ENCODE measurements at places on chromosomes 5 and 9.

DNA sequence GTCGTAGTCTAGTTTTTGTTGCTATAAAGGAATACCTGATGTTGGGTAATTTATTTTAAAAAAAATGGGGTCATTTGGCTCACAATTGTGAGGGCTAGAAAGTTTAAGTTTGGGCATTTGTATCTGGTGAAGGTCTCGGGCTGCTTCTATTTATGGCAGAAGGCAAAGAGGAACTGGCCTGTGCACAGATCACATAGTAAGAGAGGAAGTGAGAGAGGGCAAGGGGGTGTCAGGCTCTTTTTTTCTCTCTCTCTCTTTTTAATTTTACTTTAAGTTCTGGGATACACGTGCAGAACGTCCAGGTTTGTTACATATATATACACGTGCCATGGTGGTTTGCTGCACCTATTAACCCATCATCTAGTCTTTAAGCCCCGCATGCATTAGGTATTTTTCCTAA lies 453.3 kb downstream of the DIRAS2 start:
- no peak for DNase-seq

DNA sequence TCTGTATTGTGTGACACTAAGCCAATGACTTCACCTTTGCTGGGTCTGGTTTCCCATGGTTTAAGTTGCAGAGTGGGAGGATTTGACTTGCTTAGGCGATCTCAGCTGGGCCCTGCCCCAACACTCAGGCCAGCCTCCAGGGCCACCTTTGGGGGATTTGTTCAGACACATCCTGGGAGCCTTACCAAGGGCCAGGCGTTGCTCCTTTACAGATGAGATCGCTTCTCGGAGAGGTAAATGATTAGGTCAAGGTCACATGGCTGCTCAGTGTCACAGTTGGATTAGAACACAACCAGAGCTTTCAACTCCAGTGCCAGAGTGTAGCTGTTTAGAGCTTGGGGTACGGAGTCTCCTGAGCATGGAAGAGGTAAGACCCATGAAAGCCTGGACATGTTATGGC lies 57.5 kb downstream of the COL27A1 start:
- peak; percentile 33 for DNase-seq

DNA sequence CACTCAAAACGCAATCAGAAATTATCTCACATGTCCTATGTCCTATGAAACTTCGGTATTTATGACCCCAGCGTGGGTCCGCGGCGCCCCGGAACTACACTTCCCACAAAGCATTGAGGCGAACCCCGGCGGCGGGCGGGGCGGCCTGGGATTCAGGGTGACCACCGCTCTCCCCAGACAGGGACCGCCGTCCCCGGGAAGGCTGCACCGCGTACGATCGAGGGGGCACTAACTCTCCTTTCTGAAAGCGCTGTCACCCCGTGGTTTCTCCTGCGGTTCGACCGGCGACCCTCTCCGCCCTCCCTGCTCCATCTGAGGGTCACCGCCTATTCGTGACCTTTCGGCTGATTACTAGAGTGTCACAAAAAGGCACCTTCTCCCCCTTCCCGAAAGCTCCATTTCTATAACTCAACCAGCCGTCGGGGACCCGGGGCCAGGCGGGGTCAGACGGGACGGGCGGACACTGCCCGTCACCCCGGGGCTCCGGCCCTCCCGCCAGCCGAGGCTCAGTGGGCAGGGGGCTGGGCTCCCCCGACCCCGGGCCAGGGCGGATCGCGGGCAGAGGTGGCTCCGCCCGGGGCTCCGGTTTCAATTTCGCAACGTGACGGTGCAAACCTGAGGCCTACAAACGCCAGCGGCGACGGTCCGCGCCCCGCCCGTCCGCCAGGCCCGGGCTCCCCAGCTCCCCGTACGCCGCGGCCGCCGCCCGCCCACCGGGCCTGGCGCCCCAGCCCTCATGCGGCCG lies 1.3 kb downstream of the ECPAS start:
- DNase-seq, result peak; percentile 27

- DNase-seq, result no peak
Observed at GRCh38 chr9:133770076-133770777, 32.1 kb upstream of the SARDH start.

GRCh38 chr5:150065346-150065745 lies 21.0 kb downstream of the CSF1R start:
- peak; percentile 40 for DNase-seq

- no peak for DNase-seq
Observed at GRCh38 chr9:127081250-127082185, 40.9 kb downstream of the ANGPTL2 start.

DNA sequence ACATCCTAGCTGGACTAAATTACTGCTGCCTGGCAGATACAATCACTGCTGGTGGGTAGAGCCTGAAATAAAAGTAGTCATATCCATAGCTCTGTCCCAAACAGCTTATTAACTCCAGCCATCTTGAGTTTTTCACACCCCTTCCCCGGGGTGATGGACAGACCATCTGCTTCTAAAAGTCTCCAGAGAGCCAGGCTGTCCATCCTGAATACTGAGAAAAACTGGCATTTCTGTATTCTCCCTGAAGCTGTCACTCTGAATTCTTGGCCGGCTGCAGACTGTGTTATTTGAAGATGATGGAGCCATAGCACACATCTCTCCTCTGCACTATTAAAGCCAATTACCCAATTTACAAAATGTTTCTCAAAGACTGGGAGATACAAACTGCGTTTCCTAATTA lies 118.6 kb downstream of the GABBR2 start:
- DNase-seq, result no peak

DNA sequence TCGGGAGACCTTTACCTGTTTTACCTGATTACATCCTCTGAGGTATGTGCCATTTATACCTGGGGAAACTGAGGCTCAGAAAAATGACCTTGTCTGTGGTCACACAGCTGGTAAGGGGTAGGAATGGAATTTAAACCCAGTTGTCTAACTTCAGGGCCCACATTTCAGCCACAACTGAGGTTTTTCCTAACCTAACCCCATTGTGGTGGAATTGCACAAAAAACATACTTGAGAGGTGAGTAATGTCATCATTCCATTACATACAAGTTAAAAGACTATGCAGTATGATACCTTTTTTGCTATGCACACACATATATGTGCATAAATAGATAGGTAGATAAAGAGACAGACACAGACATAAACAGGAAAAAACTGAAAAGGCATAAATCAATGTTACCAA lies 14.1 kb downstream of the FGF1 start:
- peak; percentile 86 for DNase-seq

DNA sequence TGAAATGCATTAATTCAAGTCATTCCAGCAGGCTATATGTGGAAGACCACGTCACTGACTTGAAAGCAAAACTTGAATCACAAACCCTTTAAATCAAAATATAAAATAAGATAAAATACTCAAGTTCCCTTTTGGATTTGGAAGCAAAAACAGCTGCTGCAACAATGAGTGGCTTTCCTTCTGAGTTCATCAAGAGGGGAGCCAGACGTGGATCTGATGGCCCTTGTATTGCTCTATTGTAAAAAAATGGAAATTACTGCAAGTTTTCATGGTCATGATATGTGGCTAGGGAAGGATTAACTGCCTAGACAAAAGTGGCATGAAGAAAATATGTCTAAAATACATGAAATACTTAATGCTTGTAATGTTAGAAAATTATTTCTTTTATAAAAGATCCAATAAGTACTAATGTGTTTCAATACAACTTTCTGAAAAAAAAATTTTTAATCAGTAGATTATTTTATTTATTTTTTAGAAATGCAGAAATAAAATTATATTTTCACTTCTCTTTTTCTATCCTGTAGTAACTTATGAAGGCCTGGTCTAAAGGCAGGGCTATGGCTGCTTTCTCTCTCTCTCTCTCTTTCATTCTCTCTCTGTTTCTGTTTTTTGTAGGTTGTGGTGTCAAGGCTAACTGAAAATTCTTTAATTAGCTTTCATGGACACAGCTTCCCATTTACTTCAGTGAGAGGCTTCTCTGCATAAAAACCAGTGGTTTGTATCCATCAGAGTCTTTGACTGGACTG lies 24.0 kb downstream of the LIX1 start:
- no peak for DNase-seq

- peak; percentile 16 for DNase-seq
Observed at GRCh38 chr5:121693864-121694263, 157.8 kb upstream of the FTMT start.

GRCh38 chr9:25003686-25004085 lies 458.0 kb upstream of the IZUMO3 start:
- DNase-seq, result no peak

DNA sequence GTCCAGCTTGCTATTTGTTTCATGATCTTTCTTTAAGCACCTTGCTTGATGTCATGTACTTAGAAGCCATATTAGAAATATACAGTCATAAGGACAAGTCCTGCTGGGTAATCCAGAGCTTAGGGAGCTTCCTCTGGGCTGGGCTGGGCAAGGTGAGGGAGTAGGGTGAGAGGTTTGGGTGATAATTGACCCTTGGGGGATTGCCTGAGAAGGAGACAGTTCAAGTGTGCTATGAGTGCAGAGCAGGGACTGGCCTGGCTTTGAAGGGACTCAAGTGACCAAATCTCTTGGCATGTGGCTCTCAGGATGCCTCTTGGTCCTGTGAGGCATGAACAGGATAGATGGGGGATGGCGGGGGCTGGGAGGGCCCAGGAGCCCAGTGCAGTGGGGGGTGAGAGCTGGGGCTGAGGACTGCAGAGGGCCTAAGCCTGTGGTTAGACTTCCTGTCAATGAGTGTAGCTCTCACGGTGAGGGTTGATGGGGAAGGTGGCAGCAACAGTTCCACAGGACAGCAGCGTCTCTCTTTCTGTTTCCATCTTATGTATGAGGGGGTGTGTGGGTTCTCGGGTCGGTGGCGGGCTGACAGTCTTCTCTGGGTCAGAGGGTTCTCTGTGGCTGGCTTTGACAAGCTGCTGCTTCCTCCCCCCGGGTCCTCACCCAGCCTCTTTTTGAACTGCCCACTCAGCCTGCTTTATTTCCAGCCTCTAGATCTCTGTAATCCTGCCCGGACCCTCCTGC lies 53.5 kb downstream of the RGS3 start:
- peak; percentile 69 for DNase-seq

- DNase-seq, result peak; percentile 86
Observed at GRCh38 chr9:124306098-124306735, 48.5 kb downstream of the NEK6 start.

GRCh38 chr9:121281614-121282276 lies 13.8 kb downstream of the GSN start:
- DNase-seq, result peak; percentile 92

- DNase-seq, result no peak
Observed at GRCh38 chr9:130598188-130598587, 18.8 kb downstream of the FUBP3 start.

DNA sequence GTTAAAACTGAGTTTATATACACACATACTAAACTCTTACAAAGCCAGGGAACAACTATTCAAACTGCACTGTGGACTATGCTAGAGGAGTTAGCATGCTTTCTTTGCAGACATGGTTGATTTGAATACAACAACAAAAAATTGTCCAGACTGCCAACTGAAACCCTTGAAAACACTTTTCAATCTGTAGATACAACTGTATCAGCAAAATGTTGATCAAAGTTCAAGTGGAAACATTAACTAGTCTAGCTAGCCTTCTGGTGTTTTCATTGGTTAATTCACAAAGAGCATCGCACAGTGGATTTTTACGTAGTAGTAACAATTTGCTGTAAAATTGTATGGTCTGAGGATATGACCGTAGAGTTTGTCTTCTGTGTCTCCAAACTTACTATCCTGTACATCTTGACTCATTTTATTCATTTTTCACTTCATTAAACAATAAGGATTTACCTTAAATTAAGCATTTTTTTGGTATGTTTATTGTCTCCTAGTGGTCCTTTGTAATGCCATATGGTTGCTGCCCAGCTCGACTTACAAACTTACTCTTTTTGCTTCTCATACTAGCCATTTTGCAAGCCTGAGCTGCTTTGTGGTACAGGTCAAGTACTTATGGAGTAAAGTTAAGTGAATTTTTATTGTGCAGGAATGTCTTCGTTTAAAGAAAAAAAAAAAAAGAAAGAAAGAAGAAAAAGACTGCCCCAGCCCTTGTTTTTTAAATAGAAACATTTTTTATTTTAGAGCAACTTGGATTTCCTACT lies 123.4 kb downstream of the ZCCHC7 start:
- no peak for DNase-seq

DNA sequence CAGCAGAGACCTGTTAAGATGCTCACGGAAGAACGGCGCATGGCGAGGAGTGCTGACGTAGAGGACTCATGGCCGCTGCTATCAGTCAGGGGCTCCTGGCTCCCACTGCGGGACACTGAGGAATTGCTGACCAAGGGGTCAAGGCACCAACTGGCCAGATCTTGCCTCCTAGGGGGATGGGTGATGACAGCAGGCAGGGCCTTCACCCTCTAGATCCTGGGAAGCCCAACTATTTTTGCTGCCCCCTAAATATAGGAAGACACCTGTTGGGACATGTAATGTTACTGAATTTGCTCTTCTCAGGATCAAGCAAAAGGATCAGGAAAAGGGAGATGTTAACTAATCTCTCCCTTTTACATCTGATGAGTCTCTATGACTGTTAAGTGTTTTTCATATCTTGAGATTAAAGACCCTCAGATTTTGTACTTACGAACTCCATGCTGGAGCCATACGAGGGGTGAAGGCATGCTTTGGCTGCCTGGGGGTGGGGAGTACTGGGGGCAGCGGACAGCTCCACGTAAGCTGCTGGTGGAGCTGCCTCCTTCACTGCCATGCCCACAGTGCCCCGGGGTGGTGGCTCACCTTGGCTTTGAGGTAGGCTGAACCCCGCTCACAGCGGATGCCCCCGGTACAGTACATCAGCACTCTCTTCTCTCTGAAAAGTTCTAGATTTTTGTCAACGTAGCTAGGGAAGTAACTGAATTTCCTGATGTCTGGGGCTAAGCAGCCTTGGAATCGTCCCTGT lies 28.1 kb downstream of the TSTD2 start:
- no peak for DNase-seq

All from renal cortical epithelial cell (primary cell).